ENCODE measurements at places on chromosomes 7 and 10.

DNA sequence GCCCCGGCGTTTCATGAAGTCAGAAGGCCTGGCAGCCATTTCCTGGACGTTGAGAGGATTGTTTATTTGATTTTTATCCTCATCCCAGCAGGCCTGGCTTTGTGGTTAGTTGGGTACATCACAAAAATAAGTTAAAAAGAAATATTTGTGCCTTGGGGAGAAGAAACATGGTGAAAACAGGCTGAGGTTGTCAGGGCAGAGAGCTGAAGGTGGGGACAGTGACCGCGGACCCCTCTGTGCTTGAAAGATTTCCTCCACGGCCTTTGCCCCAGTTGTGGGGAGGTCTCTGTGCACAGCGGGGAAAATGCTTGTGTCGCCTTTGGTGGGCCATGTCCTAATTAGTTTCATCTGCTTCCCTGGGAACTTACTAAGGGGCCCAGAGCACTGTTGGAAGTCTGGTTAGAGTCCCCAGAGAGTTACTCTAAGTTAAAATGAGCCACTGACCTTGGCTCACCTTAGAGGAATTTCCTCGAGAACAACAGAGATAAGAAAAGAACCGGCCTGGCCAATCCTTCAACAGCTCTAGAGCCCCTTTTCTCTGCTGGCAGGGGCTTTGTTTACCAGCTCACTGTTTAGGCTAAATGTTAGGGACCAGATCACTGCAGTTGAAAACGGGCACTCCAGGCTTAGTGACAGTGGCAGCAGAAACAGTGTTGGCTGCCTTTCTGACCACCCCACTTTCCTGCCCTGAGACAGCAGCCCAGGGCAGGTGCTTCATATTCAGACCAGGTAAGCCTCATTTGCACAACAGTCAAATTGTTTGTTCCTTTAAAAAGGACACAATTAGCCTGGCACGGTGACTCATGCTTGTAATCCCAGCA lies 37.9 kb downstream of the CRCP start:
- DNase-seq: no peak

DNA sequence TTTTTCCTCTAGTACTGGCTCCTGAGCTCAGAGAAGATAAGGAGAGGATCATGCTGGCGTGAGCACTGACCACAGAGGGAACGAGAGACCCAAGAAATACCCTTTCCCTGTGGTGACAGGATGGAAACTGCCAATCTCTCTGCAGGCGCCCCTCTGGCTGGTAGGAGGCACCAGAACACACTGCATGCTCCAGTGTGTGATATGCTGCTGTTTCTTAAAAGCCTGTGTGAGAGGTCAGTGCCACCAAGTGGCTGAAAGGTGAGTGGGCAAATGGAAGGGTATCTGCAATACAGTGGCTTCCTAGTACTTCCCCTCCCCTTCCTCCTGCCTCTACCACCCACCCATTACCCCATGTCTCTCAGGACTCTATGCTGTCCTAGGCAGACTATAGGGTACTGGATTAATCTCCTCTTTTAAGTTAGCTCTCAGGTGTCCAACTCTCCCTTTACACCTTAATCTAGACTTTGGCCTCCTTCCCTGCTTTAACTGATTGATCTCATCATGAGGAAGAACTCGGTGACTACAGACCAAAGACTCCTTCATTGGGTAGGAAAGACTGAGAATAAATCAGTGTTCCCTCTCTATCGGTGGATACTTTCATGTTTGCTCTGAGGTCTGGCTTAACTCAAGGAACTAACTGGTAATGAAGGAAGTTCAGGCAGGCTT lies 283.6 kb downstream of the ADRA2A start:
- DNase-seq: peak; percentile 50

DNA sequence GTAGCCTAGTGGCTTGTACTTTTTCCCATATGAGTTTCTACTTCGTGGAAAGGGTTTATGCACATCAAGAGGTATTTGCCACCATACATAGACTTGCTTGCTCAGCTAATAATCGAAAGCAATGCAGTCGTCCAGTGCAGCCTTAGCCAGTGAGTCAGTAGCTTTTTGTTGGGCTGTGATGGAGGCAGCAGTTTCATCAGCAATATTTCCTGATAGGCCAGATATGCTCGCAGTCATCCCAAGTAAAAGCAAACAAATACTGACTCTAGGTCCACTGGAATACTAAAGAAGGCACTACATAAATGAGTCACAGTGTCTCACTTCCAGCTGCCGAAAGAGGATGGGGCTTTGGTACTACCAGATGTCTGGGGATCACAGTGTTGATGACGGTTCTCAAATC lies 2.1 kb upstream of the BNIP3 start:
- no peak for DNase-seq

GRCh38 chr7:138125119-138125518 lies 48.9 kb downstream of the AKR1D1 start:
- DNase-seq: no peak

DNA sequence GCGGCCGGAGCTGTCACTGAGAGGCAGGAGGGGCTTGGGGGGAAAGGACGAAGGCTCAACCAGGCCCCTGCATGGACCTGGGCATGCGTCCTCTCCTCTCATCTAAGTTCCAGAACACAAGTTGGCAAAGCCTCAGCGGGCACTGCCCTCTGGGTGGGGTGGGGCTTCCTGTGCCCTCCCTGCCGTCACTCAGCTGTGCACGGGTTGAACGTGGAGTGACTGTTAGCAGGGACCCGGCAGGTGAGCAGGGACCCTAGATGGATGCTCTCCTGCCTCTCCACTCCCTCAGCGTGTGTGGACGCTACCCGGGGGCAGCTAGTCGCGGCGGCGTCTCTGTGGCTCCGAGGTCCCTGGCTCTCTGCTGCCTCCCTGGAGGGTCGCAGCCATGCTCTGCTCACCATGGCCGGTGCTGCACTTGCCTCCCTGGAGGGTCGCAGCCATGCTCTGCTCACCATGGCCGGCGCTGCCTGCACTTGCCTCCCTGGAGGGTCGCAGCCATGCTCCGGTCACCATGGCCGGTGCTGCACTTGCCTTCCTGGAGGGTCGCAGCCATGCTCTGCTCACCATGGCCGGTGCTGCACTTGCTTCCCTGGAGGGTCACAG lies 36.4 kb upstream of the TTYH3 start:
- no peak for DNase-seq
